Natural killer cell (primary cell): ENCODE measurements at places on chromosomes 3 and 15. TPM values are rescaled to one million over a fixed set of nuclear protein-coding genes. Genes with fewer than 3 reads are reported as not detected.

DNA sequence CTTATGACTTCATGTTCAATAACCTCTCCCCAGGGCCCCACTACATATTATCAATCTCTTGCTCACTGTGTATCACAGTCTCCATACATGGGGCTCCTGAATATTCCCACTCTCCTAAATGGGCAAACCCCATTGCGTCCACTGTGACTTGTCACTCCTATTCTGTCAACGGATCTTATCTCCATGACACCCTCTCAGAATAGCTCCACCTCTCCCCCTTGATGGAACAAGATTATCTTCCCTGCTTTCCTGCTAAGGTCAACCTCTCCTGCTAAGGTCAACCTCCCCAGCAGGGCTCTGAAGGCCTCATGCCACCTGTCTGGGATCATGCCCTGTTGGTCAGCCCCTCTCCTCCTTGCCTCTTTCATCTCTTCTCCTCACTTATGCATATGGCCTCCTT is 1.8 kb downstream of the CLDN18 start:
- H3K27ac ChIP-seq, result no peak overlapping the region
- no peak overlapping the region for H3K4me3 ChIP-seq
- no peak for DNase-seq
- H3K36me3 ChIP-seq, result no peaks in the 10 kb centered on the region
- no peaks in the 10 kb centered on the region for H3K4me1 ChIP-seq

DNA sequence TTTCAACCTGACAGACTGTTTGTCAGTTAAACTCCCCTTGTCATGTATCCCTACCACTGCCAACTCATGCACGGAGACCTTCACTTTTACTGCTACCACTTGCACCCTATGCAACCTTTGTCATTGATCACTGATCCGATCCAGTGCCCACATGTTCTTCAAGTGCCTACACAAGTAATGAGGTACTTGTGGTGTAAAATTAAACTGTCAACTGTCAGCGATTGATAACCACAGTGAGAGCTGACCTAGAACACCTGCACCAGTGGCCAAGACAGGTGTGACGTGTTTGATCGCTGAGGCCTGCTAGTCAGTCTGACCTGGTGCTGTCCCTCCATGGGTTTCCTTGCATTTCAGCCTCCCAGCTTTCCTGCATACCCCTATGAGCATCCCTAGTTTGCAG is 55.6 kb downstream of the MECOM start:
- H3K4me3 ChIP-seq, result no peak overlapping the region
- no peak for DNase-seq
- no peak overlapping the region for H3K27ac ChIP-seq
- no peaks in the 10 kb centered on the region for H3K27me3 ChIP-seq

DNA sequence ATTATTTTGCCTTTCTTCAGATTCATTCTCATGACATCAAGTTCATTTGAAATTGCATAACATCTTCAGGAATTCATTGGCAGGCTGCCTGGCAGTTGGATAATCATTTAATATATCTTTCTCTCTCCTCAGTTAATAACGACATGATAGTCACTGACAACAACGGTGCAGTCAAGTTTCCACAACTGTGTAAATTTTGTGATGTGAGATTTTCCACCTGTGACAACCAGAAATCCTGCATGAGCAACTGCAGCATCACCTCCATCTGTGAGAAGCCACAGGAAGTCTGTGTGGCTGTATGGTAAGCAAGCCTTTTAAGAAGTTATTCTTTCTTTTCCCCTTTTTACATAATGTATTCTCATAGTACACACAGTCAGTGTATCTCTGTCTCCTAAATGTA is 38.2 kb downstream of the TGFBR2 start:
- peak; percentile 81 for DNase-seq
- peak overlapping the region; percentile 94 for H3K27ac ChIP-seq
- H3K36me3 ChIP-seq, result peaks cover 28% of the 10 kb centered on the region
- no peak overlapping the region for H3K4me3 ChIP-seq
- peaks cover 67% of the 10 kb centered on the region for H3K4me1 ChIP-seq

GRCh38 chr3:125591116-125591760 is 4.1 kb downstream of the OSBPL11 start:
- no peaks in the 10 kb centered on the region for H3K27me3 ChIP-seq
- H3K4me3 ChIP-seq, result no peak overlapping the region
- H3K4me1 ChIP-seq, result peaks cover 31% of the 10 kb centered on the region
- DNase-seq, result no peak

Gene CPN2
- total RNA-seq, result not detected

Gene ACAA1
- total RNA-seq, result 93.9 TPM
